ENCODE measurements at places on chromosomes 4 and X.

GRCh38 chrX:114075073-114075673 lies 508.7 kb upstream of the HTR2C start:
- no peak for DNase-seq

- DNase-seq = no peak
Observed at GRCh38 chrX:133384454-133384853, 30.8 kb downstream of the GPC4 start.

DNA sequence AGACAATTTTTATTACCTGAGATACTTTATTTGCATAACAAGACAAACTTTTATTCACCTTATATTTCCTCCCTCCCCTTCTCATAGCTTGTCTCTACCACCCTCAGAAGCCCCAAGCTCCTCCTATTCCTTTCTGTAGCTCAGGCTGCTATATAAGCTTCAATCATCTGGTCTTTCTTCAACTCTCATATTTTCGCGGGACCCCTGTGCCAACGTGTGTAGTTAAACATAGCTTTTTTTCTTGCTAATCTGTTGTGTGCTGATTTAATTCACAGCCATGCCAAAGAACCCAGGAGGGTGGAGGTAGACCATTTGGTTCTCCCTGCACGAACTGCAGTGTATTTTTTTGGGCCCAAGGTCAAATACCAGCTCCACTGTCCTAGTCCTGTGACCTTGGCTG lies 21.1 kb upstream of the CD38 start:
- DNase-seq = no peak

GRCh38 chr4:118947095-118947494 lies 58.4 kb downstream of the SYNPO2 start:
- DNase-seq = no peak

DNA sequence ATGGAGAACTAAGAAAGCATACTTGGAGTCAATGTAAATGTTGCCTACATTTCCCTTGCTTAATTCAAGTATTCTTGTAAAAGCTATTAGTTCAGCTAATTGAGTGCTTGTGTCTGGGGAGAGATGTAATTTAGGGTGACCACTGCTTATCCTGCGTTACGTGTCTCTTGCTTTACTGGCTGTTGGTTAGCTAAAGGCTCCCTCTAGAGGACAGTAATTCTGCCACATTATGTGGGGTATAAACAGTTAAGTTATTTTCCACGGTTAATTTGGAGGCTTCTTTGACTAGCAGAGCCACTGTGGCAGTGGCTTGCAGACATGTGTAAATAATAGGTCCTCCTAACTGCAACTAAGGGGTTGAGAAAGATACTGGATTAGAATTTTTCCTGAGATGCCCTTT lies 25.3 kb upstream of the NAF1 start:
- no peak for DNase-seq

GRCh38 chrX:139844163-139844562 lies 88.7 kb downstream of the ATP11C start:
- no peak for DNase-seq

DNA sequence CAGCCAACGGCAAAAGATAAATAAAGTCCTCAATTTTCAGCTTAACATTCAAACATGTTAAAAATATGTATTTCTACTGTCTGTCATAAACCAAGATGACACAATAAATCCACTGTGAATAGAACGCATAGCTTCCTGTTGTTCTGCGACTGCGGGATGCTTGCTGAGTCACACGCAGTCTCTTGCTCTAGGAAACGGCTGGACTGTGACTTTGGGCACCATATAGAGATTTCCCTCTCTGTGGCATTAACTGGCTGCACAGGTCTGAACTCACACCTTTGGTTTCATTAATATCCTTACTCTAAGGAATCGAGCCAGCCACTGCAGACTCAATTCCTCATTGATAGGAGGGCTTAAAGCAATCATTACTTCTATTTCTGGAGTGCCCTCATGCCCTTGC lies 8.4 kb downstream of the BEND4 start:
- no peak for DNase-seq

DNA sequence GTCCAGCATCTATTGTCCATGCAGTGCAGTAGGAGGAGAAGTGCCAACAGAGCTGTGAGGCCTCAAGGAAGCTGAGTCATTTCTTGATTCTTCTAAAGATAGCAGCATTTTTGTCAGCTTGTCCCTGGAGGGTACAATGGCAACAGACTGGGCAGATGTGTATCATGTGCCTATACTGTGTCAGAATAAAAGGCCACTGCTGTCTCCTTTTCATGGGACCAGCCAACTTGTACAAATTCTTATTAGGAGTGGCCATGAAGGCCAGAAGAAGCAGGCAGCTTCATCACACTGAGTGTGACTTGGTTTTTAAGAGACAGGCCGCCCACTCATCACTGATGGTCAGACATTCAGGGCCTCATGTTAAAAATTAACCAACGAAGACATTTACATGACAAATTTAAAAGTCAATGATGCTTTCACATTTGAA lies 185.0 kb upstream of the FAM241A start:
- no peak for DNase-seq

GRCh38 chr4:182205306-182205705 lies 37.9 kb upstream of the TENM3 start:
- no peak for DNase-seq

GRCh38 chr4:32488690-32489089 lies 1768.5 kb downstream of the PCDH7 start:
- no peak for DNase-seq

DNA sequence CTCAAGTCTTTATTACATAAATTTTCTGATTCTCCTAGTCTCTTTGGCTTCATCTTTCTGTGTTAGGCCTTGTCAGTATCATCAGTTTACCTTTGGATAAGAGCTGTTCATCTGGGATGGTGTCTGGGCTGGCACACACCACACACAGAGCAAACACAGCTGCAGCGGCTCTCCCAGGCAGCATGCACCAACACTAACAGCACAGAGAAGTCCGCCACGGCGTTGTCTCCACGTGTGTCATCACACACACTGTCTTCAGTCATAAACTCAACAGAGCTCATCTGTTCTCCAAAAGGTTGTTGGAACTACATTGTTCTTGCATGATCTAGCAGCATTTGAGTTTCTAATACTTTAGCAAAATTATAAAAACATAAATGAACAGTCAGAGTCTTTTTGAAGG lies 851.9 kb upstream of the FRG1 start:
- no peak for DNase-seq

DNA sequence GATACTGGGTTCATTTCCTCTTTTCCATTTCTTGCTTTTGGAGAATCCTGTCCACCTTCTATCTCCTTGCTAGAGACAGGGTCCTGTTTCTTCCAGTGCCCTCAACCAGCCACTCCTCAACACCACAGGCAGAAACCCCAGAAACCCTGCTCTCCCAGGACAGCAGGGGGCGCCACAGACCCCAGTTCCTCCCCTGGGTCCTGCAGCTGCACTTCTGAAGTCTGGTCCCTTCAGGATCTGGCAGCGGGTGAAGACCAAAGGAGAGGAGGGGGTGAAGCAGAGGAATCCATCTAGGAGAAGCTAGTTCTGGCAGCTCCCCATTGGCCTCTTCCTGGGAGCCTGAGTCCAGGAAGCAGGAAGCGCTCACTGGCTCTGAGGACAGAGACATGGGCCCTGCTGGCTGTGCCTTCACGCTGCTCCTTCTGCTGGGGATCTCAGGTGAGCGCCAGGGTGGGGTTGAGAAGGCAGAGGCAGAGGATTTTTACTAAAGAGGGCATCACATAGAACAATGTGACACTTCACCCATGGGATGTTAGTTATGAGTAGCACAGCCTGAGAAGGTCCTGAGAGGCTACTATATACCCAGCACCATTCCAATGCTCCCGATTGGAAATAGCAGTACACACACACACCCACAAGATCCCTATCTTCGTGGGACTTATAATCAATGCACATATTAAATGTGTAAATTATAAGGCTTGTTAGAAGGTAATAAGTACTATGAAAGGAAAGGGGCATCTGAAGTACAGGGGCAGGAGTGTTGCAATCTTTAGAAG lies at the start of gene PRSS48:
PRSS48 (plus strand) TSS at position 375 of the 776 bp plus-strand sequence; CDS start at position 387, 12 bp downstream.
- DNase-seq = no peak

- DNase-seq = no peak
Observed at GRCh38 chr4:8917321-8917811, 45.7 kb upstream of the HMX1 start.
